ENCODE measurements at places on chromosomes 4 and X.

- no peak for DNase-seq
These were observed 58.9 kb downstream of the ARX start for GRCh38 chrX:24956828-24957227.

GRCh38 chrX:2488621-2489285, 12.0 kb downstream of the DHRSX start:
- no peak for DNase-seq

DNA sequence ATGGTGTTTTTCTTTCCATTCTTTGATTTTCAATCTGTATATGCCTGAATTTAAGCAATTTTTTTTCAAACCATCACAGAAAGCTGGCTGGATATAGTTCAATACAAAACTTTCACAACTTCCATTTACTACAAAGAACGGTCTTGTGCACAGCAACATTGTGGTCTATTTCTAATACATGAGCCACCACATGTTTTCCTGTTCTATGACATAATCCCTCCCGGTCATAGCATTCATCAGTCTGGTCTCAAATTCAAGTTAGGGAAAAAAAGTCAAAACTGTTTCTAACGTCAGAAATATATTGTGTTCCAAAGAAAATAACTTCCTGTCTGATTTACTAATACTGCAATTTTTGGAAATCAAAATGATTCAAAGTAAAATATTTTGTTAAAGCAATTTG, 7.5 kb upstream of the CXCL6 start:
- no peak for DNase-seq

GRCh38 chr4:138164208-138164607, 77.9 kb downstream of the SLC7A11 start:
- no peak for DNase-seq

DNA sequence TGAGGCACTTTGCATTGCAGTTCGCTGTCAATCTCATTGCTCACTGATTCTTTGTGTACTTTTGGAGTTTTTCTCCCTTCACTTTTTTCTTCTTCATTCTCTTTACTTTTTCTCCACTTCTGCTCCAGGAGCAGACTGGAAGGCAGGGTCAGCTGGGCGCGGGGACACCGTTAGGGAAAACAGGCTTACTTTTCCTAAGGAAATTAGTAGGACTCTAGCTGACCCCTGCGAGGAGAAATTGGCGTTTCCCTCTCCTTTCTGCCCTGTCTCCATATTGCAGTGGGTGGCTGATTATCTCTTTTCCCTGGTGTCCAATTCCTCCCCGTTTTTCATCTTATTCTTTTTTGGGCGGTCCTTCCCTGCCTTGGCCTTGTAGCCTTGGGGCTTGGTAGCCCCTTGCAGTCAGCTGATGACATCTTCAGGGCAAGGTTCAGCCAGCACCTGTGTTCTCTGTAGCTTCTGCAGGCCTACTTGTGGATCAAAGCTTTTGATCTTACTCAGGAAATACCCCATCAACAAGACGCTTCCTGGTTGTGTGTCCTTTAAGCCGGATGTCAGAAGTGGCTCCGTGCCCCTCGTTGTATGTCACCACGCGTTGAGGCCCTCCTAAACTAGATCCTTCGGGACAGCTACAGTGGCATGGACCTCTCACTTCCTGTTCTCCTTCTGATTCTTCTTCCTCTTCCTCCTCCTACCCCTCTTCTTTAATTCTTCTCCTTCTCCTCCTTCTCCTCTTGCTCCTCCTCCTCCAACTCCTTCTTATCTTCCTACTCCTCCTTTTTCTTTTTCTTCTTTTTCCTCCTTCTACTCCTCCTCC, 36.1 kb downstream of the NBDY start:
- no peak for DNase-seq

DNA sequence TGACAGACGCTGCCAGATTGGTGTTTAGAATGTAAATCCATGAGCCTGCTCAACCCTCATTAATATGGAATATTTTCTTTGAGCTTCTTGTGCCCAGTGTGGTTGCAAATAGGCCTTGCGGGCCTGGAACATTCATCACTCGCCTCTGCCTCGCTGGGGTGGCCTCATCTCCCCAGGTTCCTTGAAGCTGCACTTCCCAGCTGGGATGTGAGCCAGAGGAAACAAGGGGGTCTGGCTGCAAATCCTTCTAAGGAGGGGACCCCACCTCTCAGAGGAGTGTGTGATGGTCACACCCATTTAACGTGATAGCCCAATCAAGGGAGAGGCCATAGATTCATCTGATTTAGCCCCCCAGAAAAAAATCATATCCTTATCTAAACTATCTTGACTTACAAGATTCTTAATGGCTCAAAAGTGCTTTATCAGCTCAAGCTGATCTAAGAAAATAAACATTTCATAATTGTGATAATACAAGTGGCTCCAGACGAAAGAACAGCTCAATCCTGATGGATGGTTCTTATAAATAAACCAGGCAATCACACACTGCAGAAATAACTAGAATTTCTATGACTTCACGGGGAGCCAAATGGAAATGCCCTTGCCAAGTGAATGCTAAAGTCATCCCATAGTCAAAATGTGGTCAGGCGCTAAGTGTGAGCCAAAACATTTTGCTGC, 189.9 kb downstream of the PTTG2 start:
- DNase-seq: no peak

DNA sequence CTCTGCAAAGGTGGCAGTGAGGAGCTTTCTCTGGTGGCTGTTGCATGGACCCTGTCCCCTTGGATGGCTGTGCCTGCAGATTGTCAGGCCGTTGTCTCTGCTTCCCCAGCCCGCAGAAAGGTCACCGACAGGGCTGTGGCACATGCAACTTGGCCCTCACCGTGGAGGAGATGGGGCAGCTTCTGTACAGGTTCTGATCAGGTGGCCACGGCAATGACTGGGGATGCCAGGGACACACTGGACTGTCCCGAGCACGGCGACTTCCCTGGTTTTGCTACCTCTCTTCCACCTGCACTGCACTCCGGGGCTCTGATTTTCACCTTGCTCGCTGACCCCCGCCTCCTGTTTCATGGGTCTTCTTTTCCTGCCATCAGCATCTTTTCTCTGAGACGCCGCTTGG, 43.5 kb downstream of the DCTD start:
- DNase-seq: no peak

GRCh38 chrX:150771116-150771515, 77.9 kb downstream of the MTMR1 start:
- DNase-seq: no peak

GRCh38 chrX:44904542-44905115, 31.6 kb downstream of the KDM6A start:
- no peak for DNase-seq

DNA sequence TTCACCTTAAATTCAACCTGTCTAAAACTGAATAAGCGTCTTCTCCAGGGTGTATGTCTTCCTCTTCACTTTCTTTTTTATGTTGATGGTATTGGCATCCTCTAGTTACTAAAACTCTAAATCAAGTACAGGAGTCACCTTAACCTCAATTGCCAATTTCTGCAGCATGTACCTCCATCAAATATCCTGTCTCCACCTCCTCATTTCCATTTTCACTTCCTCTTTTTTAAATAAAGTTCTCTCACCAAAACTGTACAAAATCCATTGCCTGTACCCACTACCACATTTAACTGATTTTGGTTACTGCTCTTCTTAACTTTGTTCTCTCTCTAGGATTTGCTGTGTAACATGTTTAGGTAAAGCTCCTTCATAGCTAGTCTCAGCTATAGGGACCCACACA, 9.2 kb upstream of the NPFFR2 start:
- DNase-seq: no peak

GRCh38 chr4:73901031-73901430, 31.8 kb downstream of the CXCL1 start:
- DNase-seq: no peak

DNA sequence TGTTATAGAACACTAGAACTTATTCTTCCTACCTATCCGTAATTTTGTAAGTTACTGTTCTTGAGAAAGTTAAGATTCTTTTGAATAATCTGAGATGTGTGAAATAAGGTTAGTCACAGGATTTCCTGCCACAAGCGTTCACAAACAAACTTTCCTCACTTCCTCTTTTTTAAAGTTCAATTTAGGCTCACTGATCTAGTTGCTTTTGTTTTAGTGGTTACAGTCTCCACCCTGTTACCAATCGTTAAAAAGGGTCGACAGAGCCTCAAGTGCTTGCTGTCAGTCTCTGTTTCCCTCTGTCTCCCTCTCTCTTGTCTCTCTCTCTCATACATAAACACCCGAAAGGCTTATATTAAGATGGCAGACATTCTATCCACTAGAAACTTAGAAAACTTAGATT, 35.9 kb upstream of the STK26 start:
- no peak for DNase-seq

GRCh38 chr4:75745721-75746199, 21.4 kb downstream of the USO1 start:
- DNase-seq: no peak

DNA sequence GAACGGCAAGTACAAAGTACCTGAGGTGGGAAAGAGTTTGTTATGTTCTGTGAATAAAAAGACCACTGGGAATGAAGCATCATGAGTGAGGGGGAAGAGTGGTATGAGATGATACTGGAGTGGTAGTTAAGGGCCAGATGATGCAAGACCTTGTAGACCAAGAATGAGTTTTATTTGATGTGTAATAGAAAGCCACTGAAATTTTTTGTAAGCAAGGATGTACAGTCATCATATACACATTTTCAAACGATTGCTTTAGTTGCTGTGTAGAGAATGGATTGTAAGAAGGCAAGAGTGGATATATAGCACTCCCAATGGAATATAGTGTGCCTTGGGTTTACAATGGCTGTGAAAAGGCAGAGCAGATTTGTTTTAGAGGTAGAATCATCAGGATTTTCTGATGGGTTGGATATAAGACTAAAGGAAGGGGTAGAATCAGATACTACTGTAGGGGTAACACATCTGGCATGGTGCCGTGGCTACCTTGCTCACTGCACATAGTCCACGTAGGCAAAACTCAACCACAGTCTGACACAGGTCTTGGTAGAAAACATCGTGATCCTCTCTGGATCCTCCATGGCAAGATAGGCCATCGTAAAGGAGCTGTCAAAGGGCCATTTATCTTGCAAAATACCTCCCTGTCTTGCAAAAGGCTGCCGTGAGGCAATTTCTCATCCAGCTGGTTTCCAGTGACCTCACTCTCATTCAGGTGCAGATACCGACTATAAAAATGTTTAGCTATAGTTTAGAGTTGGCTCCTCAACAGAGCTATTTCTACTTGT, 14.9 kb downstream of the TIFA start:
- no peak for DNase-seq

GRCh38 chr4:89897867-89898266, 3.2 kb downstream of the MMRN1 start:
- DNase-seq: no peak

- peak; percentile 9 for DNase-seq
These were observed 116.8 kb upstream of the SHISA3 start for GRCh38 chr4:42280327-42281095.

GRCh38 chrX:2536974-2537373, 36.2 kb upstream of the DHRSX start:
- DNase-seq: no peak

GRCh38 chr4:3261411-3262207, 12.7 kb downstream of the MSANTD1 start:
- no peak for DNase-seq

- no peak for DNase-seq
These were observed 4.6 kb upstream of the GPR34 start for GRCh38 chrX:41684138-41684537.

DNA sequence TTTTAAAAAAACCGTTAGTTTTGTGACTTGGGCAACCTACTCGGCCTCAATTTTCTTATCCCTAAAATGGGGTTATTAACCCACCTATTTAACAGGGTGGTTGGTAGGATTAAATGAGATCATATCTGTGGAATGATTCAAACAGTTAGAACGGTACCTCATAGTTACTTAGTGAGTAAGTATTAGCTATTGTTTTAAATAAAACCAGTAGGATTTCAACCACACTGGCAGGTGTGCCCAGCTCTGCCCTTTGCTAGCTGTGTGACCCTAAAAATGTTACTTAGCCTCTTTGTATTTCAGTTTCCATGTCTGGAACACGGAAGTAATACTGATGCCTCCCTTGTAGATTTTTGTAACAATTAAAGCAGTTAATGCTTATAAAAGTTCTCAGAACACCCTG, 225.8 kb upstream of the SPRY1 start:
- no peak for DNase-seq

DNA sequence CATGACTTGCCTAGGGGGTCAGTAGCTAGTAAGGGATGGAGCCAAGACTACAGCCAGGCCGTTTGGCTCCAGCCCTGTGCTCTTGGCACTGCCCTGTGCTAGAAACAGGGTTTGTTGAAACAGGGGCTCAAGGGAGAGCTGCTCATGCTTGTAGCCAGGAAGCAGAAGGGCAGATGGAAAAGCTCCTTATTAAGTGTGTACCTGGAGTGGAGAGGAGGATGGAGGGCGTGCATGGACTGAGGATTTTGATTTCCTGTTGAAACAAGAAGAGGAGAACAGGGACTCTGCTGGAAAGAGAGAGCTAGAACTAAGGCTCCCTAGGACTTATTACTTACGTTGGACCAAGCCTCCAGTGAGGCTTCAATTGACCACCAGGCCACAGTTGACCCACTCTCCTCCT, 363.0 kb downstream of the MID1IP1 start:
- no peak for DNase-seq

- DNase-seq: no peak
These were observed 1.9 kb upstream of the SEPTIN6 start for GRCh38 chrX:119694601-119695534.

DNA sequence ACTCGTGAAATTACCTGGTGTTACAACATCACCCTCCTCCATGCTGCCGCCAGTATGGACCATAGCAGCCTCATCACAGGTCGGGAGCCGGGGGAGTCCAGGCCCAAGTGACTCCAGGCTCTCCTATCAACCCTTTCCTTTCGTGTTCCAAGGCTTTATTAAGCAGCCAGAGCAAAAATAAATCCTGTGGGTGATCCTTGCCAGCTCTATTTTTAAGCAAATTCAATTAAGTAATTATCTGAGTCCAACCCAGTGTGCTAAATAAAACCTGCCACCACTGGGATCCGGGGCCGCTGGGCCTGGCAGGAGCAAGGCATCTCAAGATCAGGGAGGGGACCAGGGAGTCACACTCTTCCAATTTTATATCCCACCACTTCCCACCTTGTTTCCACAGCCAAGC, 80.7 kb upstream of the PRPS1 start:
- no peak for DNase-seq

DNA sequence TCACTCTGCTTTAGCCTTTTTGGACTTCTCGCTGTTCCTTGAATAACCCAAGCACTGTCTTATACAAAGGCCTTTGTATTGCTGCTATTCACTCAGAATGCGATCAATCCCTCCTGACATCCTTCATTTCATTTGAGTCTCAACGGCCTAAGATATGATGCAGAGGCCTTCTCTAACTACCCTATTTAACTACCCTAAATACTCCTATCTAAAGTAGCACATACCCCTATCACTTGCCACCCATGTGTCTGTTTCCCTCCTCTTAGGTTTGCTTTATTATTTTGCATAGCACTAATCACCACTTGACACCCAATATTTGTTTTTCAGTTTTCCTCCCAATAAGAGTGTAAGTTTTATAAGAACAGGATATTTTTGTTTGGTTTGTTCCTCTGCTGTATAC, 42.3 kb upstream of the ACSL4 start:
- no peak for DNase-seq
